Astrocyte of the spinal cord (primary cell): ENCODE measurements at places on chromosomes 16 and 17.

DNA sequence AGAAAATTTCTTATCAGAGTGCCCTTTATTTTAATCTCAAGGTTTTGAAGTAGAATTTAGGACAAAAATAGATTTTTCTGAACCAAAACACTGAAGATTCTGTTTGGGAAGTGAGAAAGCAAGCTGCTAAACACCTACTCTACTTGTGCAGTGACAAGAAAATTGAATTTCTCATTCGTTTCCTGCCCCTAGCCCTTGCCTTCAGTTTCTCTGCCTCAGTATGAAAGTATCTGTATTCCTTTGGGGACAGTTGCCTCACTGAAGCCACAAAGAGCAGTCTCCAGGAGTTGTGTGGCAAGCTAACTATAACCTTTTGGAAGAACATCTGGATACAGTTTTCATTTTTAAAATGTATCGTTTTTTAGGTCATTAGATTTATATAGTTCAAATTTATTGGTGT lies 19.7 kb downstream of the MOSMO start:
- DNase-seq = no peak

DNA sequence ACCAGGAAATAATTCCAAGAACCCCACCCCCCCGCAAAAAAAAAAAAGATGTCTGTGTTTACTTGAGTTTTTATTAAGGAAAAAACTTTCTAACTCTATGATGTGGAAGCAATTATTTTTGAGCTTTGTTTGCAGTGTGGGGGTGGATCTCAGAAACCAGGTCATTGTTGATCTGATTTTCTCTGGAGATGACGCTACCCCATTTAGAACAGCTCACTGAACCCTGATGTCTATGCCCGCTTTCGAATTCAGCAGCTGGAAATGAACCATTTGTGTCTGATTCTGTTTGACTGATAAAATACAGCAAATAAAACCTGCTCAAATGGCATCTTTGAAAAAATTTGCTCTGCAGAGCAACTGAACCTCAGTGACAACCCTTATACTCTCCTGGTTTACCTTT lies 368.6 kb downstream of the GRIN2A start:
- DNase-seq = no peak

- no peak for DNase-seq
Measured at GRCh38 chr17:76912421-76913164, 44.4 kb downstream of the MGAT5B start.

DNA sequence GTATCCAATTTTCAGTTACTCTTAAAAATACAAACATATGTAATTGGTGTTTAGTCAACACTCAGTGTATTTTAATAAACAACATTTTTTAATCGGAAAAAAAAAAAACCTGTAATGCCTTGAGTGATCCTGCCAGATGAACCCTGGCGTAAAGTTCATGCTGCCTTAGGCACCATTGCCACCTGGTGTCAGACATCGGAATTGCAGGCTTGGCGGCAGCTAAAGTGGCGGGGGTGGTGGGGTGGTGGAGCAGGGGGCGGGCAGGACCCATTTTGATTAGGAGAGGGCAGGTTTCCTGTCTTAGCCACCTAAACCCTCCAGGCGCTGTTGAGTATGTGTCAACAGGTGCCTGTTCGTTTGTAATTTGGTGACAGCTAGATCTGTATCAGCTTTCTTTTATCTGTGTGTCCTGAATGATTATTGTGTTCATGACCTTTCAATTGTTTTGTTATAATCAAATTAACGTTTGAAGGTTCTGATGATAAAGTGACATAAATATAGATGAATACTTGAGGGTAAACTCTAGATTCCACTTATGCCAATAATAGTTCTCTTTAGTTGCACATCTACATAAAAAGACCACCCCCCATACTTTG lies 588.7 kb downstream of the CDH13 start:
- DNase-seq = peak; percentile 38

DNA sequence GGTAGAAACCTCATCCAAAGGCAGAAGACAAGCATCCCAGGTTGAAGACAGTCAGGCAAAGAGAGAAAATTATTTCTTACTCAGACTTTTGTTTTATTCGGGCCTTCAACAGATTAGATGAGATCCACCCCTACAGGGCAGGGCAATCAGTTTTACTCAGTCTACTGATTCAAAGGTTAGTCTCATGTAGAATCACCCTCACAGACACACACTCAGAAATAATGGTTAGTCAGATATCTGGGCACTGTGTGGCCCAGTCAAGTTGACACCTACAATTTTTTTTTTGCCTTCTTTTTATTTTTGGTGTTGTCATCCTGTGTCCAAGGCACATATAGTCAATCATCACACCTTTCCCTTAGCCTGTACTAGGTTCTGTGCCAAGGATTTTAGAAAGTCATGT lies 729.8 kb downstream of the WWOX start:
- DNase-seq = no peak

- no peak for DNase-seq
Measured at GRCh38 chr16:27611340-27611739, 61.4 kb downstream of the KATNIP start.

GRCh38 chr16:6382924-6383459 lies 949.7 kb upstream of the RBFOX1 start:
- no peak for DNase-seq

- DNase-seq = no peak
Measured at GRCh38 chr16:85156440-85156839, 44.2 kb upstream of the CIBAR2 start.

- DNase-seq = no peak
Measured at GRCh38 chr17:44351464-44351863, 6.4 kb downstream of the GRN start.

- peak; percentile 73 for DNase-seq
Measured at GRCh38 chr16:82954224-82954929, 327.6 kb downstream of the CDH13 start.

- no peak for DNase-seq
Measured at GRCh38 chr17:22310717-22311686, 618.7 kb downstream of the KCNJ18 start.

DNA sequence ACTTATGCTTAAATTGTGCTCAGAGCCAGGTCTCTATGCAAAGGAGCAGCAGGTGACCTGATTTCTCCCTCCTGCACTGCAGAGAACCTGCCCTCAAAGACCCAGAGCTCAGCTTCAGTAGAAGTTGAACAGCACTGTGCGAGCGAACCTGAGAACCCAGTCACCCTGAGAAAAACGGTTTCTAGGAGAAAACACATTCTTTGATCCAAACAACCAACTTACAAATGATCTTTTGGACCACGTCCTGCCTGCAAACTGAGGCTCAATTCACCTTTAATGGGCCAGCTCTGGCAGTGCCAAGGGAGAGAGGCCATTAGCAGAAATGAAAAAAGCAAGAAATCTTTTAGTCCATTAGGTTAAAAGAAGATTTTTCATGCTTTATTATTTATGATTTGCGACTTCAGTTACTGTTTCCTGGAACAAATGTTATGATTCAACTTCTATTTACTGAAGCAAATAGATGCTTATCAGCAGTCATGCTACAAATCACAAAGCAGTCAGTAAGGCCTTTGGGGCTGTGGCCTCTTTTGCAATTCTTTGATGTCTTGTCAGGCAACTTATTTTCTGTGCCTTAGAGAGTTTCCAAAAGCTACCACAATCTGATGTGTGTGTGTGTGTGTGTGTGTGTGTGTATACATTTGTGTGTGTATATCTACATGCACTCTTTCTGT lies 65.7 kb upstream of the LRRC37A3 start:
- DNase-seq = no peak

GRCh38 chr16:28011223-28011622 lies 52.3 kb downstream of the GSG1L start:
- no peak for DNase-seq

DNA sequence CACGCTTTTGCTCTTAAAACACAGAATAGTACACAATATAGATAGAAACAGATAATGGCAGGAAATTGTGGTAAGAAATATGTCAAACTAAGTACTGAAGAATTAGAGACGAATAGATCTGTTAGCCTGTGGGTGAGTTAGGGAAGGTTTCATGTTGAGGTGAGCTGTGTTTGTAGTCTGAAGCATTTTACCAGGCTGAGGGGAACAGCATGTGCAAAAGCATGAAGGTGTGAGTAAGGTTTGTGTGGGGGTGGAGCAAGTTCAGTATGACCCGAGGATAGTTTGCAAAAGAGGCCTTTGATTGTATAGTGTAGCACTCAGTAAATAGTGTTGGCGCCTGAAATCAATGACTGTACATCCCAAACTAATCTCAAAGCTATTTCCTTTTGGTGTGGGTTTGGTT lies 13.8 kb downstream of the IGSF6 start:
- peak; percentile 35 for DNase-seq

GRCh38 chr17:78510141-78511075 lies 66.8 kb downstream of the DNAH17 start:
- DNase-seq = no peak

DNA sequence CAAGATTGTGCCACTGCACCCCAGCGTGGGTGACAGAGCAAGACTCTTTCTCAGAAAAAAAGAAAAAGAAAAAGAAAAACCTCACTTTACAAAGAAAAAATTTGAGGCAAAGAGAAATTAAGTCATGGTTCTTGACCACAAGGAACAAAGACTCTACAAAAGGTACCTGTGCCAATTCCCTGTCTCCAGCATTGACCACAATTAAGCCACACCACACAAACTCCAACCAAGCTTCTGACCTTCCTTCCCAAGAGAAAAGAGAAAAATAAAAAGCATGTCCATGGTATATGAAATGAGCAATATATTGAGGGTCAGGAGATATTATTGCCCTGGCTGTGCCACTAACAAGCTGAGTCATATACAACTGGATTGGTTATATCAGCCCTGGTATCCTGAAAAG lies 146.3 kb upstream of the NOG start:
- peak; percentile 14 for DNase-seq

GRCh38 chr16:149024-149660 lies 3.3 kb upstream of the HBZ start:
- peak; percentile 12 for DNase-seq

DNA sequence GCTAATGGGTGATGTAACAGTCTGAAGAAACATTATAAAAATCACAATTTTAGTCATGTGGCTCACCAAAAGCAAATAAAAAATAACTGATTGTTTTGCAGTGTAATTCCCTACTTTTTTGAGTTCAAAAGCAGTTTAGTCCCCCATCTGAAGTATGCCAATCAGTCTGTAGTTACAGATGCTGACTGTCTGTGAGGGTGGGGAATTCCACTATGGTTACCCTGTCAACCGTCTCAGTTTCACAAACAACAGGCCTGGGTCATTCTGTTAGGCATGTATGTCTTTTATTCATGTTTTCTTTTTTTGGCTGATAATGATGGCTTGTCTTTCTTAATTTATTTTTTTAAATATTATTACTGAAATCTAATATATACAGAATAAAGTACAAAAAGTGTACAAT lies 69.3 kb downstream of the STXBP4 start:
- no peak for DNase-seq

DNA sequence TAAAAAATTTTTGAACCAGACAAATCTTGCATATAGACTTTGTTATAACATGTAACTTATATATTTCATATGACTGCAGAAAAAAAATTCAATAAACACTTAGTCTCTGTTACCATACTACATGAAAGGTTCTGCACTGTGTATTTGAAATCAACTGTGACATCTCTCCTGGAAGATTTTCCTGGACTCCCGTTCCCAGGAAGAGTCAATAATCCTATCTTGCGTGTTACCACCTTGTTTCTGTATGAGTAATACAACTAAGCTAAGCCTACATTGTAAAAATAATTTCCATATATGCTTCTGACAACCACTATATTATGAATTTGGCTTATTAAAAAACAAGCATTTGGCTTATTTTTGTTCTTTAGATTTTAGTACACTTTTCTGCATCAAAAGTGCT lies 665.6 kb upstream of the SOX9 start:
- no peak for DNase-seq

DNA sequence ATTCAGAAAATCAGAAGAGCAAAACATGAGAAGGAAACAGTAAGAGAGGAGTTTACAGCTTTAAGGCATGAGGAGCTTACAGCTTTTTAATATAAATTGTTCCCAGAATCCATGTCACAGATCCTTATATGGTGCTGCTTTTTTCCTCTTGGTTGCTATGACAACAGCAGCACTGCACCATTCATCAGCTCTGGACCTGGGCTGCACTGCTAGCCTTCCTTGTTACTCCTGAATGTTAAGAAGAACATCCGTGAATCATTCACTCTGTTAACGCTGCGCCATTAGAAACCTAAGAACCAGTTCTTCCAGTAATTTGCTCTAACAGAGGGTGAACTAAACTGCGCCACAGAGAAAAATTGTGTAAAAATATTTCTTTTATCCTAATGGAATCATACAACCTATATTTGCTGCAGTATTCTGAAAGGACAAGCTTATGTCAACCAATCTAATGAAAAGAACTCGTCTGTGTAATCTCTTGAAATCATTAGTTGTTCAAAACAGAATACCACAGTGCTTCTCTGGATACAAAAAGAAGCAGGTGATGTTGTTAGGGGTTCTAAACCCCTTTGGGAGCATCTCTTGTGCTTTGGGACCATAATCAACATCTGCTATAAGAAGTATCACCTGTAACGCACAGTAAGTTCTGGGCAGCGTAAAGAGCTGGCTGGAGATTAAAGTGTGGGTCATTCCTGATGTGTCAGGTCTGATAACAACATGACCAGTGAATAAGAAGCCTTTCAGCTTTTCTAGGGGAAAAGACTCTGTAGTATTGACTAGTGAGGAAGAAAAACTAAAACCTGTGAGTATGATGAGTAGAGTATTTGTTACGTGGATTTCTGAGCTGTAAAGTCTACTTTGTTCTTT lies 151.2 kb downstream of the TANC2 start:
- DNase-seq = peak; percentile 87

DNA sequence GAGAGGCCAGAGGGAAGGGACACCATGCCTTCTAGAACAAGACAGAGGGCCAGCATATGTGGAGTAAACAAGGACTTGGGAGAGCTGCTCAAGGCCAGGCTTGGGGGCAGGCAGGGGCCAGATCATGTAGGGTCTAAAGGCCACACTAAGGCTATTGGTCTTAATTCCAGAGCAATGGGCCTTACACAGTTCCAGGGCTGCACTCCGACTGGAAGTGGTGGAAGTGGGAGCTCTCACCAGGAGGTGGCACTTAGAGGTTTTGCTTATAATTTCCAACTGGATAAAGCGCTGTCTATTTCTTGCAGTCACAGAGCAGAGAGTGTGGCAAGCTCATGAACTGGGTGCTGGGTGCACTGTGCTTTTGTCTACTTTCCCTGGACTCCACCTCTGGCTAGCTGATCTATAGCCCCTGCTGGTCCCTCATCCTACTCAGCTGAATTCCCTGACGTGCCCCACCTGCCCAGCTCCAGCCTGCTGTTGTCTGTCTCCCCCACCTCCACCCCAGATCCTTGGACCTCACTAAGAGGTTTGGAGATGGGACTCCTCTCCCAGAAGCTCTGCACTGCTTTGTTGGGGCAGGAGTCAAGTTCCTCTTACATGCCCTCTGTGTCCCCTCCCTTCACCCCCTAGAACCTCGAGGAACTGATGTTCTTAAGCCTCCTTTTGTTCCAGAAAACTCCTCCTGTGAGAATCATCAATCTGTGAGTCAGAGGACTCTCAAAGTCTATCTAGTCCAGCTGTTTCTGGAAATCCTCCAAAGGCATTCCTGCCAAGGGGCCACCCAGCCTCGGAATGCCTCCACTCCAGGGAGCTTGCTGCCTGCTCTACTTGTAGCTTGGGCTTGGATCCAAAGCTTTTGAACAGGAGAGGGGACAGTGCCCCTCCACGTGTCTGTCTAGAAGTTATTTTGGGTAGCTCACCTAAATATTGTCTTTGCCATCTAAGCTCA lies 48.1 kb upstream of the KSR1 start:
- DNase-seq = peak; percentile 71
